ENCODE measurements at places on chromosomes 11 and 22.

GRCh38 chr22:29769723-29770321, 2.7 kb downstream of the UQCR10 start:
- no peak for DNase-seq

DNA sequence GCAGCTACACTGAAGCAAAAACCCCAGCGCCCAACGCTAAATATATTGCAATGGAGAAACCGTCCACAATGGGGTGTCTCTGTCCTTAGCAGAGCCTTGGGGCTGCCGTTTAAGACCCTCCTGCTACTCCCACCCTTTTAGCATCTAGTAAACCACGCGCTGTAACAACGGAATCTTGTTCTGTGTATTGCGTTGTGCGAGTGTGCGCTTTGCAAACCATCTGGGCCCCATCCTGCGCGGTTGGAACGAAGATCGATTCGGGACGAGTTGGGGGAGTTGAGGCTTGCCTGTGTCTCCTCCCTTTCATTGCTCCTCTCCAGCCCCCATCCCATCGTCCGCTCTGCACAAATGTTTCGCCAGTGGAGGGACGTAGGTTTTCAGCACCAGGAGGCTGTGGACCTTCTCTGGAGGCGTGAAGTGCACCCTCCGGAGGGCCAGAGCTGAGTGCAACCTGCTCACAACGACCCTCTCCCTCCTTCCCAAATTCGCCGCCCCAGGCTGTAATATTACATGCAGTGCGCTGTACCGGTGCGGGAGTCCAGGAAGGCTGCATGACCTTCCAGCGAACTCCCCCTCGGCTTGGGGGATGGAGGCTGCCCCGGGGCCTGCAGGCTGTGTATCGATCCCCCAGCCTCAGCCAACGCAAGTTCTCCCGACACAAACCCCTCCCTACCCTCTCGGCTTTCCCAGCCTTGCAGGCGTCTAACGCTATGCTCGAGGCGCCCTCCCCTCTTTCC, 1.6 kb upstream of the KMT2A start:
- DNase-seq: no peak

DNA sequence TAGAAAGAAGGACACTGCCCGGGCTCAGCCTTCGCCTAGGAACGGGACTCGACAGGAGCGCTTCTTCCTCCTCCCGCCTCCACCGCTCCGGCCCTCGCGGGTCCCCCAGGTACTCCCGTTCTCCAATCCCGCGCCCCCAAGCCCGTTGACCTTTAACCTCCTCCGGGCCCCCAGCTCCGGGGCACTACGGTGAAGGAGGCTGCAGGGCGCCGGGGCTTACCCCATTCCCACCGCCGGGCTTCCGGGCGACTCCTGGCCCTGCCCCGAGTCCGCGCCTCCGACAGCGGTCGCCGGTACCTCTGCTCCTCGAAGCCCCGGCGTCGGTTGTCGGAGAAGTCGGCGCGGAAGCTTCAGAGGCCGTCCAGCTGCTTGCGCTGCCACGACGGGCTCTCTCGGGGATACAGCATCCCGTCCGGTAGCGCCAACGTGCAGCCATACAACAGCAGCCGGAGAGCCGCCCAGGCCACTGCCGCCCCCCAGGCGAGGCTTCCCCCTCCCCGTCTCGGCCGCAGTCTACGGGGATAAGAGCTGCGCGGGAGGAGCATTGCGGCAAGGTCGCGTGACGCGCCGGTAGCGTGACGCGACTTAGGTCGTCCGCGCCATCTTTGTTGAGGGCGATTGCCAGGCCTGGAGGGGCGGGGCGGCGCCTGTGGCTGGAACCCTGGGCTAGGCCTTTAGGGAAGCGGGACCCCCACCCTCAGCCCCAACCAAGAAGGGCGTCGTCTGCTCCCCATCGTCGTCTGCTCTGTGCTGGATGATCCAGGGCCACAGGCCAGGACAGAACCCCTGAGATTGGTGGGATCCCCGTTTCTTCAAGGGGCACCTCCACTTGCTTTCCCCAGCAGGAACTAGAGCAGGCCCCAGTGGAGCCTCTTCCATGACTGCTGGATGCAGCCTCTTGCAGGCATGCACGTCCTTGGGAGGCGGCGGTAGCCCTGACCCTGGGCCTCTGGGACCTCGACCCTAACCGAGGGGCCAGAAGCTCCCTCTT, 26.3 kb downstream of the RGL4 start:
- peak; percentile 84 for DNase-seq

GRCh38 chr22:49962751-49963646, 2.4 kb downstream of the PIM3 start:
- no peak for DNase-seq

- DNase-seq: no peak
Observed at GRCh38 chr11:129067454-129067853, 124.7 kb downstream of the ARHGAP32 start.

GRCh38 chr22:42670921-42671709, 21.9 kb upstream of the CYB5R3 start:
- DNase-seq: no peak

DNA sequence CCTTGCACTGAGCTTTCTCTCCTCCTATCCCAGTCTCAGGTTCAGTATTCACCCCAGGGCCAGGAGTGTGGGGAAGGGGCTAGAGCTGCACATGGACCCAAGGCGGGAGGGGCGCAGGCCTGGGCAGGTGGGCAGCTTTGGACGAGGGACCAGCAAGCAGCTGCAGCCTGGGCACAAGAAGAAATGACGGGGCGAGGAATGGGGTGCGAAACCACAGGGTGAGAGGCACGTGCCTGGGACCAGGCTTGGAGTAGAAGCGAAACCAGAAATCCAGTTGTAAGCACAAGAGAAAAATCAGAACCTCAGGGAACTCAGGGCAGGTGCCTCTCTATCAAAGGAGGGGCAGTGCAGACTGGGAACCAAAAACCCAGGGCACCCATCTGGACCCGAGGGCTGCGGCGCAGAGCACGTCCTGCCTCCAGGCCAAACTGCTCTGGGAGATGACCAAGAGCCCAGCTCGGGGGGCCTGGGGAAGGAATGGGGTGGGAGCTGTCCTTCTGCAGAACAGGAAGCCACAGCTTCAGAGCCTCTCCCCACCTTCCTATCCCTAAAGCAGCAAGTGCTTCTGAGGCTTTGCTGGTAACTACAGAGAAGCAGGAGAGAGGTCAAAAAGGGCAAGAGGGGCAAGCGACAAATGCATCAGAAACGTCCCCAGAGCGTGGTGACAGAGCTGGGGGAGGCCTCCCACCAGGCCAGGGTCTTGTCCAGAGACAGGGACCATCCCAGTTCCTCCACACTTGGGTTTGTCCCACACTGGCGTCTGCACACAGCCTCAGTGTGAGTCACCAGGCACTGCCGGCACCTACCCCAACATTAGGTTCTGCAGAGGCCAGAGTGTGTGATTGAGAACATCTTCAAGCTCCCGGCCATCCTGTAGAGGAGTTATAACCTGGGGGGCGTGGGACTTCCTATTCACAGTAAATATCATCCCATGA, 18.3 kb upstream of the TMPRSS4 start:
- no peak for DNase-seq

- no peak for DNase-seq
Observed at GRCh38 chr11:75490221-75491181, 35.2 kb downstream of the GDPD5 start.

DNA sequence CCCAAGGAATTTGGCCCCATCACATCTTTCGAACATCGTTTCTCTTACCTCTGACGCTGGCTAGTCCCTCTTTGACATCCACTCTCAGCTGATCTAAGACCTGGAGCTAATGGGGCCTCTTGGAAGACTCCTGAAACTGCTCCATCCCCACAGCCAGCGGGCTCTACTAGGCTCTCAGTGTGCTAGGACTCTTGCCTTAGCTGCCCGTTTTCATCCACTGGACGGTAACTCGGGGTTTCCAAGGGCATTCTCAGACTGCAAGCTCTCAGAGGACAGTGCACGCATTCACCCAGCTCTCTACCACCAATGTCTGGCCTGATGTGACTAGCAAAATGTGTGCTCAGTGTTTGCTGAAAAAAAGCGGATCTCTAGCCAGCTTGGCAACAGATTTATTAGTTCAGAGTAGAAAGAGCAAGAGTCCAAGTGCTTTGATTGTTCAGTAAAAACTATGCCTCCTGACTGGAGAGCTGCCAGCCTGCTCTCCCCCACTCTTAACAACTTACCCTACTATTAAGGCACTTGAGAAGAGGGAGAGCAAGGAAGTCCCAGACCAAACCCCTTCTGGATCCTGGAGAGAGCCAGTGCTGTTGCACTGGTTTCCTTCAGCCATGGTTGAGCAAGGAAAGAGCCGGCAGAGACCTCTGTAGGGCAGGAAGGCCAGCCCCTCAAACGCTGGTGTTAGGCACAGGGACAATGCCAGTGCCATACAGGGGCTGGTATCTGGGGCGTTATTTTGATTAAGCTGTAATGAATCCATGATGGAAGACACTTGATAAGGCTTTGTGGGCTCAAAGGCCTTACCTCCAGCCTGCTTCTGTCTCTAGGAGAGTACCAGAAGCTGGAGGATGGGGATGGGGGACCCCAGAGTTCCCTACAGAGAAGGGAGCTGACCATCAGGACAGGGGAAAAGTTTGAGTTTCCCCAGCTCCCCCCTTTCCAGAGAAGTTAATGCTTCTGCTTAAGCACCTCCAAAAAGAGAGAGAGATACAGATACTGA, 9.2 kb downstream of the RELA start:
- peak; percentile 37 for DNase-seq

DNA sequence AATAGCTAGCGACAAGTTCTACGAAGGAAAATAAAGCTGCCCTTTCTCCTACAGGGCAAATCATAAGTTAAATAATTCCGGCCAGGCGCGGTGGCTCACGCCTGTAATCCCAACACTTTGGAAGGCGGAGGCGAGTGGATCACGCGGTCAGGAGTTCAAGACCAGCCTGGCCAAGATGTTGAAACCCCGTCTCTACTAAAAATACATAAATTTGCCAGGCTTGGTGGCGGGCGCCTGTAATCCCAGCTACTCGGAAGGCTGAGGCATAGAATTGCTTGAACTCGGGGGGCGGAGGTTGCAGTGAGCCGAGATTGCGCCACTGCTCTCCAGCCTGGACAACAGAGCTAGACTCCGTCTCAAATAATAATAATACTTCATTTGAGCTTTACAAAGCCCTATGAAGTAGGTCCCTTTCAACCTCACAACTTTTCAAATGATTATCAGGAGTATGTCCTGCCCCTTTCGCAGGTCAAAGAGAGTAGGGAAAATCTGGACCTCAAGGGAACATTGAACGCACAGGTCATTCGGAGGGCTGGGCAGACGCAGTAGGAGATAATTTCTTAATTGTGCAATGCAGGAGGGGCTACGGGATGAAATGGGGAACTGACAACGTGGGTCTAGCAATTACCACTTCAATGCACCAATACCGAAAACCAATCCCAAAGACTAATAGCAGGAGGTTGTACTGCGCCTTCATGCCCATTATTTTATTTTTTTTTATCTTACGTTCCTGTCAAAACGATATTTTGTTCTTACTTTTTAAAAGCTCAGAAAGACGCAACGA, 590 bp downstream of the COMMD9 start:
- no peak for DNase-seq

All from hippocampal formation (tissue), 2 donors.